ENCODE measurements at places on chromosomes 6 and 20. TPM values are rescaled to one million over a fixed set of nuclear protein-coding genes. Genes with fewer than 3 reads are reported as not detected.

Gene TBXT
- total RNA-seq, result not detected

DNA sequence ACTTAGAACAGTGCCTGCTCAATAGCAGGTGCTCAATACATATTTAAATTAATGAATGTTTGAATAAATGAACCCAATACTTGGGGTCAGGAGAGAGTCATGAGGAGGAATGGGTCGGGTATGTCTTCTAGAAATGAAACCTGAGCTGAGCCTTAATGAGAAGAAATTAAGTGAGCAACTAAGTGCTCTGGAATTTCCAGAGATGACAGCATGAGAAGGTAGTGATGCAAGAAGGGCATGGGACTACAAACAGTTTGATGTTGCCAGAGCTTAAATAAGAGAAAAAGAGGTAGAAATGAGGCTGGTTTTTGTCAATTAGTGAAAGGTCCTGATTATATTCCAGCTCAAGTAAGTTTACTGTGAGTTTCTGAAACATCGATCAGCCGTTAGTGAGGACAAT lies 82.9 kb downstream of the PDE10A start:
- DNase-seq, result no peak

GRCh38 chr6:162712694-162713093 lies 14.9 kb downstream of the PRKN start:
- DNase-seq, result no peak

DNA sequence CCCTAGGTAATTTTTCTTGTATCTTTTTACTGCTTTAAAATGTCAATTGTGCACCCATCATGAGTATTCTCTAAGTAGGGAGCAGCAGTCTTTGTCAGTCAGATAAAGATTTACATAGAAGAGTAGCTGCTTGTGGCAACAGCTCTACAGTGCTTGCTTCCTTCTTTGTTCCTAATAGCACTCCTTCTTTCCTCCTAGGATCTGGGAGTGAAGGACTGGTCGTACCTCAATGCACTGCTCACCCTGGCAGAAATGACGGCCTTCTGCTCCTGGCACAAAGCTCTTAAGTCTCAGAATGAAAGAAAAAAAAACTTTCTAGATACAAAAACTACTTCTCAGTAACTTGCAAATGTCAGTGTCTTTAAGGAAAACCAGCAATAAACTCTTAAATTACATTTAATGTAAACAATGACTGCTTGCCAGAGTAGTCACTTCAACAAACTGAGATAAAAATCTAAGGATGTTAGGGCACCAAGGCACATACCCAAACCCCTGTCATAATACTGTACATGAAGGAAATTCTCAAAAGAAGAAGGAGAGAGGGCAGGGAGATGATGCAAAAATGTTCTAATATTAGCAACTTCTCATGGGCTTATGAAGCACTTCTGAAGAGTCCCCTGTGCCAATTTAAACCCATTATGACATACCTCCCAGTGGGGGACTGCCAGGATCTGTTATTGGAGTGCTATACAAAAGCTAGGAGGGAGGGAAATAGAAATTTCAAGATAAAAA lies 34.0 kb downstream of the NCOA6 start:
- peak; percentile 34 for DNase-seq

DNA sequence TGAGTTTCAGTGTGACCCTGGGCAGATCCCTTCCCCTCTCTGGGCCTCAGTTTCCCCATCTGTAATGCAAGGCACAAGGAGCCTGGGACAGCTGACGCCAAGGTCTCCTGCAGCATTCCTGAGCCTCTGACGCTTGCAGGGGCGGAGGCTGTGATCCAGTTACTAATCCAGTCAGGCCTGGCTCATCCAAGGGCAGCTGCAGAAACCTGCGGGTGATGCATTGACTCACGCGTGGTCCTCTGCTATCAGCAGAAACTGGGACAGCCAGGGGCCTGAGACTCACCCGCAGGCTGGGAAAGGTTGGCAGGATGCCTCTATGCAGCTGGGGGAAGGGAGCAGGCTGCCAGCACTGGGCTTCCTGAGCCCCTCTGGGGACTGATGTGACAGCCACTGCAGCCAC lies 65.0 kb upstream of the SIRPA start:
- peak; percentile 89 for DNase-seq

- DNase-seq, result peak; percentile 4
These were observed 3.2 kb upstream of the HLA-DMB start for GRCh38 chr6:32943864-32944649.

- no peak for DNase-seq
These were observed 94.9 kb downstream of the OGFRL1 start for GRCh38 chr6:71383476-71383875.

Gene HSPA1L
- 4.5 TPM for total RNA-seq

Gene ZNF341
- total RNA-seq, result 1.8 TPM

- no peak for DNase-seq
These were observed 234.2 kb upstream of the CITED2 start for GRCh38 chr6:139608466-139609261.

Gene TOP1
- 33.6 TPM for total RNA-seq
